SK-MEL-5 (cell line): ENCODE measurements at places on chromosomes 6 and 20.

- DNase-seq, result no peak
Measured at GRCh38 chr6:40552941-40553340, 34.2 kb downstream of the LRFN2 start.

GRCh38 chr20:25508083-25508770 is 77.1 kb downstream of the NINL start:
- DNase-seq, result no peak

- DNase-seq, result no peak
Measured at GRCh38 chr20:14374196-14374595, 36.8 kb upstream of the FLRT3 start.

DNA sequence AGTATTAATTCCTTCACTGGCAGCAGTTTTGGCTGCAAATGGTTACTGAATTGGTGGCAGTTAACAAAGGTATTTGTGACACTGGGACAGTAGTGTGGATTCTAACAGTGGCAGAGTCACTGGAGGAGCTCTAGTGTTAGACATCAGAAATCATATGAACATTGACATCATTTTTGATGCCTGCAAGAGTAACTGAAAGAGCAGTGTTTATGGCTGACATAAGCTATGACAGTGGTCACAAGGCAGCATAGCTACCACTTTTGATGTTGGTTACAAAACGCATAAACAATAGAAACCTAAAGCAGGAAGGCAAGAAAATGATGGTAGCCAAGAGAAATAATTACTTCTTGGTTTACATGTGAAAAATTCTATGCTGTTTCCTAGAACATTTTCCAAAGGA is 326.7 kb upstream of the MAN1A1 start:
- DNase-seq, result no peak
